ENCODE measurements at places on chromosomes 6 and 20.

DNA sequence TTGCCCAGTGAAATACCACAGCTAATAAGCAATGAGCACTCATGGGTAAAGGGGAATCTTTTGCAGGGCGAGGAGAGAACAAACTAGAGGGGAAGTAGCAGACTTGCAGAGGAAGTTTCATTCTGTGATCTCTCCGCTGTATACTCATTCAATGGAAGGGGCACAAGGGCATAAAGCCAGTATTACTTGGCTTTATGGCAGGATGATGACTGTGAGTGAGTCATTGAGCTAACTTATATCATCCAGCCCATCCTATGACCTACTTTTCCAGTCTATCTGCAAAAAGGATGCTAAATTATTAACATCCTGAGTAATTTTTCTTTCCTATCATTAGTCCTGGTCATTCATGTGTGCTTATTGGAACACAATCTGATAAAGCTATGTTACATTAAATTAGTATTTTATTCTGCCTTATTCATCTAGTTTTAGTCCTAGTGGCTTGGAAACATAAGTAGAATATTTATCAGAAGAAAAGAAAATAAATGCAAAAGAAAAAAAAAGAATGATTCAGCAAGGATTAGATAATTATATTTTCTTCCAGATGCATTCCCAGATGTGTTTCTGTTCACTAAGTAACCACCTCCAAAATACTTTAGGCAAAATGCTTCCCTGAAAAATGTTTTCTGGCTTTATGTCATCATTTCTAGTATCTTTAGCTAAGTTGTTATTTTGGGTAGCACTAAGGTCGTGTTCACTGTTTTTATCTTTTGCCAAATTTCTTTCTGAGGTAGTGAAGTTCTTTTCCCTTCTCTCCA is 471.7 kb downstream of the CDKAL1 start:
- DNase-seq = no peak

DNA sequence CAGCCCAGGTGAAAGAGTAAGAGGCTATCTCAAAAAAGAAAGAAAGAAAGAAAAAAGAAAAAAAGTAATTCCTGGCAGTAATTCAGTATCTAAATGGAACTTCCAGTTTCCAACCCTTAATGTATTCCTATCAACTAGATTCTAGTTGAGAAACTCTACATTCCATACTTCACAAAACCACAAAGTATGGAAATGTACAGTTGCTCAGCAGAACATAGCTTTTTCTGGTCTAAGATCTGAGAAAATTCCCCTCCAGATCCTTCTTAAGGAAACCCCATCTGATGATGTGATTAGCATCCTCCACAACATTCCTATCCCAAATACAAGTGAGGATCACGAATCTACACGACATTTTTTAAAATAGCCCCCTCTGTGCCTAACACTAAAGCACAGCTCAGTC is 3.6 kb downstream of the ARMH2 start:
- no peak for DNase-seq

GRCh38 chr20:25480797-25481196 is 73.3 kb downstream of the GINS1 start:
- DNase-seq = no peak

- DNase-seq = no peak
These were observed 67.7 kb downstream of the KIF6 start for GRCh38 chr6:39657355-39658135.

GRCh38 chr6:127690092-127690491 is 113.1 kb downstream of the C6orf58 start:
- DNase-seq = no peak

DNA sequence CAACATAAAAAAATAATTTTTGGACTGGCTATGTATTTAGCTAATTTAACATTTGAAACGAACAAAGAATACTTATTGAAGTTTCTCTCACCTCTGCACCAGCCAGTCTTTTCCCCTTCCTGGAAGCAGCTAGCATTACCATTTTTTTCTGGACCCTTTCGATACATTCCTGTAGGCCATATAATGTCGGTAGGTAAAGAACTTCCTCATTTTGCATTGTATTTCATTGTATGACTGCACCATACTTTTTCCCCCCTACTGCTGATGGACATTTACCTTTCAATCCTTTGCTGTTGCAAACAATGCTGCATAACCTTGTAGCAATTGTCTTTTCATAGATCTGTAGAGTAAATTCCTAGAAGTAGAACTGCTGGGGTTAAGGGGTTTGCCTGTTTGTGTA is 17.6 kb downstream of the CBFA2T2 start:
- no peak for DNase-seq

DNA sequence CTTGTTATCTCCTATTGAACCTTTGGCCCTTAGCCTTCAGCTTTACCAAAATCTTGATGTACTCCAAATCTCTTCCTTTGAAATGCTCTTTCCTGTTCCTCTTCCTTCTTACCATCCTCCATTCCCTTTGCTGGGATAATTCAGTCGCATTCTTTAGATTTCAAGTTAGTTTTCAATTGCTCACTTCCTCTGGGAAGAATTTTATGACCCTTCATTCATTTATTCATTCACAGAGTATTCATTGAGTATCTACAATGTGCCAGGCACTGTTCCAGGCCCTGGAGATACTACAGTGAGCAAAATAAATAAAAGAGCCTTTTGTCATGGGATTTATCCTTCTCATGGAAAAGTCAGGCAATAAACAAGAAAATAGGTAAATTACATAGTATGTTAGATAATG is 548.2 kb upstream of the FLRT3 start:
- no peak for DNase-seq

- no peak for DNase-seq
These were observed 3.1 kb upstream of the AKIRIN2 start for GRCh38 chr6:87705070-87705691.
